ENCODE measurements at places on chromosomes 11 and 22.

DNA sequence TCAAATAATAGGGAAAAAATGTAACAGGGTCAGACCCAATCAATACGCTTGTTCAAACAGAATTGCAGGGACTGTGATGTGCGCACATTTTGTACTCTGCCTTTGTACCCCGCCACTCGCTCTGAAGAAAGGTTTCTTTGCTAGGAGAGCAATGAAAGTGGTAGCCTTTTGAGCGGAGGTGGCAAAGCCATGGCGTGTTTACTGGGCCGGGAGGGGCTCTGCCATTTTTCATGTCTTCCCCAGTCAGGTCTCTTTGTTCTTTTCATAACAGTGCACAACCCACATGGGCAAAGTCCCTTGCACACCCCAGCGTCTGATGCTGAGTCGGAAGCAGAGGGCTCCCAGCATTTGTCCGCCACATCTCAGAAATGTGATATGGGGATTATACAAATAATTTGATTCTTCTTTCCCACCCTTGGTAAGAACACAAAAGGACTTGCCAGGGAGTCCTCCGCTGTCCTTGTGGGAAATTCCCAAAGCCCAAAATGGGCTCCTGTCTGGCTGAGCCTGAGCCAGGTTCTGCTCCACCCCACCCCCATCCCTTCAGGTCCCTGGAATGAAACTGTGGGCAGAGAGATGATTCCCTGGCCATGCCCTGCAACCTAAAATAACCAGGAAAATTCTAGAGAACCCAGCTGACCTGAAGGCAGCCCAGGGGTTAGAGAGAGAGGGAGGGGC, 36.6 kb downstream of the C11orf58 start:
- no peak for DNase-seq

DNA sequence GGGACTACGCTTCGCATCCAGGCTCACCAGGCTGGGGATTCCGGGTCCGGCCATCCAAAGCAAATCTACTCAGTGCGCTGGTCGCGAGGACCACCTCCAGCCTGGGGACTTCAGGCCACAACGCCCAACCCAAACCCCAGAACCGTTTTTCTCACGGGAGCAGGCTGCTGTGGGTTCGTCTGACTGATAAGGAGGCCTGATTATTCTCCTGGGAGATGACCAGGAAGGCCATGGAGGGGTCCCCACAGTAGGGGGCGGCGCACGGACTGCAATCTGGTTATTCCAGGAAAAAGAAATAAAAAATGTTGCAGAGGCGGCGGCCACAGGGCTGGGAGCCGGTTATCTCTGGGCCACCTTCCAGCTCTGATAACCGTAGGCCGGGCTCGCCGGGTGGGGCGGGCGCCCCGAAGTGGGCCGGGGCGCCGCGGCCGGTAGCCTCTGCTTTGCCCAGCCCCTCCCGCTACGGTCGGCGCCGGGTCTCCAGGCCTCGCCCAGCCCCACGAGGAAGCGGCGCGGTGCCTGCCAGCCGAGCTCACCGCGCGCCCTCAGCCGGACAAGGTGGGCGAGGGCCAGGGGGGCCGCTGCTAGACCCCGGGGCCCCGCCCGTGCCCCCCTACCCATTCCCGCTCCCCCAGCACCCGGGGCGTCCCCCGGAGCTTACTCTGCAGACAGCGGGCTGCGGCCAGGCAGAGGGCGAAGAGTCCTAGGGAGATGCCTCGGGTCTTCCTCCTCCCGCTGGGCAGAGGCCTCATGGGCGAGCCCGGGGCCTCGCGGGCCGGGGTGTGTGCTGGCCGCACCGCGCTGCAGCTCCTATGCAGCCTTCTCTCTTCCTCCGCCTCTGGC, 446 bp downstream of the VSTM5 start:
- DNase-seq, result peak; percentile 39

DNA sequence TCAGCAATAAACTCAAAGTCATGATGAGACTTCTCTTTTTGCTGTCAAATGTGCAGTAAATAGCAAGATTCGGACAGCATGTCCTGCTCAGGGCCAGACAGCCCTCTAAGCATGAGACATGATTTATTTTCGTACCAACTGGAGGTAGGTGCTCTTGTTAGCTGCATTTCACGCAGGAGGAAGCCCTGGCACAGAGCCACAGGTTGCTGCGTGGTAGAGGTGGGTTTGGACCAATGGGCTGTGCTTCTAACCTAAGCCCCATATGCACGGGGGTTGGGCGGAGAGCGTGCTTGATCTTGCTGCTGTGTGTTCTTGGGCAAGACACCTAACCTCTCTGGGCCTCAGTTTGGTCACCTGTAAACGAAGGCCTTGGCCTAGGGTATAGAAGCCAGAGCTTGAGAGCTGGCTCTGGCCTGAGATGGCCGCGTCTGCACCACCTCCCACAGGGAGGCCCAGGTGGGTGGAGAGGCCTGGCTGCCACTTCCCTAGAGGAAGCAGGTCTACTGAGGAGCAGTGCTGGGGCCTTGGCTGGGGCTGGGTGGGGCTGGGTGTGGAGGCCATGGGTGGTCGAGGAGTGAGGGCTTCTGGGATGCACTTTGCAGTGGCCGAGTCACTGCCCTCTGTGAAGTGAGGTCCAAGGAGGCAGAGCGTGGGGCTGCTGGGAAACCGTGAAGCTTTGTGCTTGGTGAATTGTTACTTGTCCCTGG, 38.5 kb upstream of the GRAMD4 start:
- DNase-seq, result no peak

- DNase-seq, result peak; percentile 59
Measured at GRCh38 chr11:57248780-57249383, 11.8 kb upstream of the APLNR start.

DNA sequence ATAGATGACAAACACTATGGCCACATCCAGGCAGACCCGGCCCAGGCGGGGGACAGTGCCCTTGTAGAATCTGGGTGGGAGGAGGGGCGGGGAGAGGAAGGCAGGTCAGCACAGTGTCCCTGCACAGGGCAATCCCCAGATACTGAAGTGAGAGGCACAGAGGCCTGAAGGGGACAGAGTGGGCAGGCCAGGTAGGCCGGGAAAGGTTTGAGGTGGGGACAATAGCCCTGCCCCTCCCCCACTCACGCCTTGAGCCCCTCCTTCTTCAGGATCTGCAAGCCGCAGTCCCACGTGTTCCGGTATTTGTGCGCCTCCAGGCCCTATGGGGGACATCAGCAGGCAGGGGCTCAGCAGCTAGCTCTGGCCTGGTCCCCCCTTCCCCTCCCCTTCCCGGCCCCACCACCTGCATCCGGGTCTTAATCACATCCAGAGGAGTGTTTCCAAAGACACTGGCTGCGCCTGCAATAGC, 2.3 kb downstream of the SLC25A1 start:
- DNase-seq, result no peak

- DNase-seq, result no peak
Measured at GRCh38 chr22:46796566-46797195, 34.2 kb downstream of the TBC1D22A start.

GRCh38 chr22:44962741-44963454, 46.9 kb downstream of the PHF21B start:
- DNase-seq, result no peak

- DNase-seq, result no peak
Measured at GRCh38 chr11:79129702-79130101, 311.1 kb downstream of the TENM4 start.

GRCh38 chr11:114251815-114252337, 44.3 kb upstream of the NNMT start:
- DNase-seq, result no peak

DNA sequence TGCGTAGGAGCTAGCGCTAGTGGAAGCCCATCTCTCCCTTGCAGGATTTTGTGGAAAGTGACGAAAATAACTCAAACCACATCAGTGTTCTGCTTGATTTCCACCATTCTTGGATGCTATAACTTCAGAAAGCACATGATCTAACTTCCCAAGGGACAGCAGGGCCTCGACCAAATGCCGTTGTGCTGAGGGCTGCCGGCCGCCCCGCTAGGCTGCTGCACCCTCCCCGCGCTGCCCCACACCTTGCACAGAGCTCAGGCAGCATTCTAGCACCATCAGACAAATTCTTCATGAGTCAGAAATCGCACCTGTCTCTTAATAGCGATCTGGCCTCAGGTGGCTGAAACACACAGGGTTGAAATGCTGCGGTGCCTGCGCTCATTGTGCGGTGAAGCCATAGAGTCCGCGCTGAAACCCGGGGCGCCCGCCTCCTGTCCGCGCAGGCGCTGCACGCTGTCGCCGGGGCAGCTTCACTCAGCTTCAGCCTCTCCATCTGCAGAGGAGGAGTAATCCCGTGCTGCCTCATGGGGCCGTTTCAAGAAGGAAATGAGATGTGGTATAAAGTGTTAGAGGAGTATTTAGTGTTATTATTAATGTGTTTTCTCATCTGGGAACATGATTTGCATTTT, 59.2 kb upstream of the B3GAT1 start:
- DNase-seq, result no peak

DNA sequence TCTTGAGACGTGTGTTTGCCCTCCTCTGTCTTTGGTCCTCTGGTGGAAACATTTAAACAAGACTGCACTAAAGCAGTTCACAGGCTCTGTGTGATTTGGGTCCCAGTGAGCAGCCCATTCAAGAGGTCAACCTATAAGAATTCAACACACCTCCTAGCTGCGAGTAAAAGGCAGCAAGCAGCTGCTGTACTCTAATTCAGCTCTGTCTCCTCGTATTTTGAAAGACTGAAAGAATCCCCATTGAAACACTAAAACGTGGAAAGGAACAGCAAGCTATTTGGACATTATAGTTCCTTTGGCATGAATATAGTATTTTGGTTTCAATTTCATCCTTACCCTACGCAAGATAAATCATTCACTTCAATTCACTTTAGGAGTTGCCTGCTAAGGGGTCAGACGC, 1046.7 kb downstream of the DLG2 start:
- DNase-seq, result no peak

DNA sequence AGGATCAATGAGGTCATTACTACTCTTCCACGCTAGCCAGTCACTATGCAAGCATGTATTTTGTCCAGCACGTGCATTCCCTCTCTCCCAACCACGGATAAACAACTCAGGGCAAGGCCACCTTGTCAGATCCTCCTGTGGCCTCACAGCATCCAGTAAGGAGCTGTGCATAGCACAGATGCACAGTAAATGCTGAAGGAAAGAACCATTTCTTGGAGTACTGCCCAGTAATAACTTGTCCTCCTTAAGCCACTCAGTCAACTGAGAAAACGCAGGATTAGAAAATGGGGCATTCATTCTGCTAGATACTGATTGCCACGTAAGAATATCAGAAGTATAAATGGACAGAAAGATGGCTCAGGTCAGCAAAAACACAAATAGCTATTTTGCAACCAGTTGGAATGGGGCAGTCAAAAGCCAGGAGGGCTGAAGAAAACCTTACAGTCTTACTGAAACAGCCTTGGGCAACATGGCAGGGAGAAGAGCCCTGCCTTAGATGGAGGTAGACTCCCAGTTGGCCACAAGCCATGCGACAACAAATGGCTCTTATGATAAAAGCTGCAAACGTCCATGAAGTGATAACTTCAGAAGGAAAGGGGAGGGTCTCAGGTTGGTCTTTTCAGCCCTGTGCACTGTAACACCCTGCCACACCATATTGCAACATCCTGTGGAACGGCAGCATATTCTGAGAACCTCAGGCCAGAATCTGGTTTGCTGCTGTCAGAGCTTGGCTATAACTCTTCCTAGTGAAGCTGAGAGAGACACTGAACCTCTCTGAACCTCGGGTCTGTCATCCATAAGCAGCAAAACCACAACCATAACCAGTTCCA, 23.0 kb downstream of the PC start:
- no peak for DNase-seq

DNA sequence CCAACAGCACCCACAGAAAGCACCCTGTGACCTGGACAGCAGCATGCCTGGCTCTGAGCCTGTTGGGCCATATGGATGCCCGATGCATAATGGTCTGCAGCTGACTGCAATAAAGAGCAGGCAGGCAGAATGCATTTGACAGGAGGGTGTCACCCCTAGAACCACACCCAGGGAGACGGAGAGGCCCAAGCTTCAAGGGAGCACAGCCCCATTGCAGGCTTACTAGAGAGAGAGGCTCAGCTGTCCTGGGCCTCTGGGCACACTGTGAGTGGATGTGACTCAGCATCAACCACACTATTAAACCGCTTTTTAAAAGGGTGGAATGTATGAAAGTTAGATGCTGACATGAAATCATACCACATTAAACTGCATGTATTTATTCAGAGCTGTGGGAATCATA, 365.3 kb downstream of the CTTN start:
- no peak for DNase-seq

DNA sequence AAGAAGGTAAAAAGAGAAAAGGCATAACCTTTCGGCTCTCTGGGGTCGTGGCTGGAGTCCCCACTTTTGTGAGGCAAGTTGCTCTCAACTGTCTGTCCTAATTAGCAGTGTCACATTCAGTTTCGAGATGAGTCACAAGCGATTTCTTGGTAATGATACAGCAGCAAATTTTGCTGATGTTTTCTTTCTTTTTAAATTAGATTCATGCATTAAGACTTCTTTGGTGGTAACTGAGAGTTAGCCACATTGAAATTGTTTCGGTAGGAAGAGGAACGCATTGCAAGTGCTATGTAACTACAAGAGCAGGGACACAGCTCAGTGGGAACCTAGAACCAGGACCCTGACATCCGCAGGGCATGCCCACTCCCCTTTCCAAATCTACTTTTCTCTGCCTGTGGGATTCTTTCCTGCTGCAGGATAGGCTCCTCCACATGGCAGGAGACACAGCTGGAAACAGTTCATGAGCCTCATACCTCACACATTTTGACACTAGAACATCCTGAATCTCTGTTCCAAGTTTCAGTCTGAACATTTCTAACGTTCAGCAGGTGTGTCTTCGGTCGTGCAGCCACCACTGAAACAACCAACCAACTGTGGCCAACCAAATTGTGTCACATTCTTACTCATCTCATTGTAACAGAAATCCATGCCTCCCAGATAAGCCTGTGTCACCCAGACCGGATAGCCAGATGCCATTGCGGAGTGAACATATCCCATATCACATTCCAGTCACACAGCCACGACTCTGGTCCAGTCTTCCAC, 987.6 kb downstream of the NTM start:
- DNase-seq, result no peak

GRCh38 chr22:40367342-40367741, 3.1 kb upstream of the SGSM3 start:
- no peak for DNase-seq

DNA sequence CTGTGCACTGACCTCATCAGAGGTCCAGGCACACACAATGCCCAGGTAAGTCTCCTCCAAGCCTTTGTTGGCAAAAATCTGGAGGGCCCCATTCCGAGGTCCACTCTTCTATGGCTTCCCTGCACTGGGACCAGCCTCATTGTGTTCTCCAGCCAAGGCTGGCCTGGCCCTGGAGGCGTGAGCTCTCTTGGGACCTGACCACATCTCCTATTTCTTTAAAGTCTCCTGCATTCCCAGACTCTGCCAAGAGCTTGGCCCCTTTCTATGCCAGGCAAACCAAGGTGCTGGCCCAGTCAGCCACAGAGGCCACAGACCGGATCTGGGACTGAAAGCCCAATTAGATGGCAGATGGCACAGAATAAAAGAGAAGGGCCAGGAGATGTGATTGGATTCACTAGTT, 55.1 kb downstream of the C11orf58 start:
- DNase-seq, result no peak

Measured in ovary (tissue), 10 donors.